NCI-H1105 treated with DMSO at 0.1 percent for 48 hours (cell line): ENCODE measurements at places on chromosomes 3 and 15.

- DNase-seq: no peak
Measured at GRCh38 chr3:42497009-42497731, 5.3 kb upstream of the VIPR1 start.

GRCh38 chr3:111069974-111070771 is 1.4 kb upstream of the NECTIN3 start:
- no peak for DNase-seq

GRCh38 chr3:78659386-78659987 is 1108.3 kb downstream of the ROBO1 start:
- DNase-seq: peak; percentile 21

- DNase-seq: no peak
Measured at GRCh38 chr3:30539206-30539605, 67.2 kb upstream of the TGFBR2 start.

DNA sequence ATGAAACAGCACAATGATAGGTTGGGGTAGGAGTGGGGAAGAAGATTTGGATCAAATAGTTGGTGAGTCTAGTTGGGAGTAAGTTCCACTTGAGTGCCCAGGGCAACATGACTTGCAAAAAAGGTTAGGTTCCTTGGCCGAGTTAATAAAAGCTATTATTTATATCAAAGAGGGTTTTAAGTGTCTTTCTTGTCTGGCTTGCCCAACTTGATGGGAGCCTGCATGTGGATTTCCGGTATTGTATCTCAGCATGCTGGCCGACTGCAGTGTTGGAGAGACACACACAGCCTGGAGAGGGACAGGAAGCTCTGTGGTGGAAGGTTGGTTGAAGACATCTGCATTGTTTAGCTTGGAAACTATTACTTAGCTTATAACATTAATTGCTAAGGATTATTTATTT is 449.5 kb upstream of the TBL1XR1 start:
- no peak for DNase-seq
